PC-9 (cell line): ENCODE measurements at places on chromosomes 3 and 15. TPM values are rescaled to one million over a fixed set of nuclear protein-coding genes. Genes with fewer than 3 reads are reported as not detected.

The PSTPIP1 gene
- total RNA-seq = not detected in 2 replicates

DNA sequence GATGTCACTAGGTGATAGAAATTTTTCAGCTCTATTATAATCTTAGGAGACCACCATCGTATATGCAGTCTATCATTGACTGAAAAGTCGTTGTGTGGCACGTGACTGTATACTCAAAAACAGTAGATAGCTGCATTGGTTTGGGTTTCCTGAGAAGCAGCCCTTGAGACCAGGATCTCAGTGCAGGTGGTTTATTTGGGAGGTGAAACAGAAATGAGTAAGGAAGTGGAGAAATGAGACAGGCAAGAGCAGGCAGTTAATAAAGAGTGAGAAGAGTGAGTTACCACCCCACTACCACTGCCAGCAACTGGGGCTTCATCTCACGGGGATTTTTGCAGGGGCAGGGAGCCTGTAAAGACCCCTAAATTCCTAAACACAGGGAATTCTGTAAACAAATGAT is 221.0 kb downstream of the SHQ1 start:
- H3K4me1 ChIP-seq = peaks cover 65% of the 10 kb centered on the region
- H3K27me3 ChIP-seq = no peaks in the 10 kb centered on the region
- DNase-seq = no peak
- H3K27ac ChIP-seq = peak overlapping the region; percentile 93
- H3K36me3 ChIP-seq = no peaks in the 10 kb centered on the region

- no peaks in the 10 kb centered on the region for H3K4me1 ChIP-seq
- DNase-seq = no peak
- H3K27ac ChIP-seq = no peak overlapping the region
- H3K36me3 ChIP-seq = no peaks in the 10 kb centered on the region
Observed at GRCh38 chr3:154745929-154746328, 315.9 kb upstream of the GPR149 start.

DNA sequence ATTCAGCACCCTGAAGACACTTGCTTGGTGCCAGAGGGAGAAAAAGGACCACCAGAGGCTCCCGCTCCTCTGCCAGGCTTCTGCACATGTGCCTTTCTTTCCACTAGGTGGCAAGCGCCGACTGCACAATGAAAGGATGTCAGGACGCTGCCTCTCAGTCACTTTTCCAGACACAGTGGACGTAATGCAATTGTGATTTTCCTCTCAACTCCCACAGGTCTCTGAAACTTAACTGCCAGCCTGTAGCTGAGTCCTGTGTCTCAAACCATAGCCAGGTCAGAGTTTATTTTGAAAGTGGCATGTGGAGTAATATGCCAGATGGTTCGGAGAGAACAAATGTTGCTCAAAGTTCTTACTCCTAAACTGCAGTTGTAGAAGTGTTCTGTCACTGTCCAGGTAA is 162.9 kb downstream of the ITPR1 start:
- H3K36me3 ChIP-seq = no peaks in the 10 kb centered on the region
- no peaks in the 10 kb centered on the region for H3K4me1 ChIP-seq
- H3K27me3 ChIP-seq = no peaks in the 10 kb centered on the region
- no peak overlapping the region for H3K4me3 ChIP-seq
- DNase-seq = peak; percentile 36

DNA sequence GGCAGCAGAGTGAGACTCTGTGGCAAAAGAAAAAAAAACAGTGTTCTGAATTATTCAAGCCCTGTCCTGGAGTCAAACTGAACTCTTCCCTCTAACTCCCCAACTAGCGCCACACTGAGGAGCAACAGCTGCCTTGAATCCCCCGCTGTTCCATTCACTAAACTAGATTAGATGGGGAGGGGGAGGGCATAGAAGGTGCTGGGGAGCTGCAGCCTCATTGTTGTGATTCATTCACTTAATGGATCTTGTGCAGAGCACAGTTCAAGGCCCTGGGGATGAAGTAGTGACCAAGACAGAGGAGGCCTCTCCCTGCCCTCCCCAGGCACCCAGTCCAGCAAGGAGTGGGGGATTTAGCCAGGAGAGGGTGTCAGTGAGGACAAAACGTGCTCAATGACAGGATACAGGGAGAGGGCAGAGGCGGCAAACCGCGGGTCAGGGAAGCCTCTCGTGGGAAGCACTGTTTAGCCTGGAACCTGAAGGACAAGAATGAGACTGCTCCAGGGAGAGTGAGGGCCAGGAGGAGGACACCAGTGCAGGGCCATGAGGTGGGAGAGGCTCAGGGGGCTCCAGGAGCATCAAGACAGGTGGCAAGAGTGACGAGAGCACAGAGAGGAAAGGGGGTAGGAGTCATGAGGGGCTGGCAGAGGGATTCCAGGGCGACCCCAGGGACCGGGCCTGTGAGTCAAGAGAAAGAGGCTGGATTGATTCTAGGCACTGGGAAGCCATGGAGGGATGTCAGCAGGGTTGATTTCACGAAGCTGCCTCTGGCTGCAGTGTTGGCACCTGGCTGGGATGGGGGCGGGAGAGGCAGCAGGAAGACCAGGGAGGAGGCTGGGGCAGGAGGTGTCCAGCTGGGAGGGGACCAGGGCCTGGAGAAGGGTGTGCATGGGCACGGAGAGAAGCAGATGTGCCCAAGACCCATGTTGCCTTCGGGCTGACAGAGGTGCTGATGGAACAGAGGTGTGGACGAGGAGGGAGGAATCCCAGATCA is 31.4 kb downstream of the ALS2CL start:
- no peak overlapping the region for H3K4me3 ChIP-seq
- no peak for DNase-seq
- H3K36me3 ChIP-seq = no peaks in the 10 kb centered on the region
- H3K4me1 ChIP-seq = peaks cover 28% of the 10 kb centered on the region
